ENCODE measurements at places on chromosomes 1 and 21.

DNA sequence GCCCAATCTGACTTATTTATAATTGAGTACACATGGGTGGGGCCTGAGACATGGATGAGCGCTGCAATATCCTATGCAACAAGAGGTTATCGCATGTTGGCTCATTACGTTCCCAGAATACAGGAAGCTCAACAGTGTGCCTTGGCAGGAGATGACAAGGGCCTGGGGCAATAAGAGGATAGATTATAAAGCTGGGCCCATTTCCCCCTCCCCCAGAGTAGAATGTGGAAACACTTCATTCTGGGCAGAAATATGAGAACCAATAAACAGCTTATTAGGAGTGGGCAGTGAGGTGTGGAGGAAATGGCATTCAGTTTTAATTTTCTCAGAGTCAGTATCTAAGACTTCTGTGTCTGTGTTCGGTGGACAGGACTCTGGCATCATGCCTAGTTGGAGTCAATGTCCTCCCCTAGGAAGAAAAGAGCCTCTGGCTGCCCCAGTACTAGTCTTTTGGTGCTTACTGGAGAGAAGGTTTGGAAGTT is 92.8 kb downstream of the PIK3R3 start:
- no peak for DNase-seq

DNA sequence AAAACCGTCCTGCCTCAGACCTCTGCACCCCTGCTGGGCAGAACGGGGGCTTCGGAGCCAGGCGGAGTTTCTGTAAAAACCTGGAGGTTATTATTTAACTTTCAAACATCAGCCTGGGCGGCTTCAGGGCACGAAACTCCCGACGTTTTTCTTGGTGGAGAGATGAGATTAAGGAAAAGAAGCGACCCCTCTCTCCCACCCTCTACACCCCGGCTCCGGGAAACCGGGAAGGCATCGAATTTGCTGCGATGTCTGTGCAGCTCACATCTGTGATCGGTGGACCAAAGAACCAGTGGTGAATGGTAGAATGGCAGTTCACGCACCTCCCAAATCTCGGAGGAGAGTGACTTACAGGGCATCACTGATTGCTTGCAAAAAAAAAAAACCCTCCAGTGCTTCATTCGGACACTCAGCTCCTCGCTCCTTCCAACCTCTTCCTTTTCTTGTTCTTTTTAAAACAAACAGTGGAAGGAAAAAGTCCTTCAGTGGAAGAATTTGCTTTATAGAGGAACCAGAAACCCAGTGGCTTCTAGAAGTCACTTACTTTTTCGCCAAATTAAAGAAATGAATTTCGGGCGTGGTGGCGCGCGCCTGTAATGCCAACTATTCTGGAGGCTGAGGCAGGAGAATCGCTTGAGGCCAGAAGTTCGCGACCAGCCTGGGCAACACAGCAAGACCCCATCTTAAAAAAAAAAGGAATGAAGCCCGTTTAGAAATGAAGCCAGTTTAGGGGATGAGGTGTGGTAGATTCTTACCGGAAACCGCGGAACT is 884 bp downstream of the PHACTR4 start:
- no peak for DNase-seq

DNA sequence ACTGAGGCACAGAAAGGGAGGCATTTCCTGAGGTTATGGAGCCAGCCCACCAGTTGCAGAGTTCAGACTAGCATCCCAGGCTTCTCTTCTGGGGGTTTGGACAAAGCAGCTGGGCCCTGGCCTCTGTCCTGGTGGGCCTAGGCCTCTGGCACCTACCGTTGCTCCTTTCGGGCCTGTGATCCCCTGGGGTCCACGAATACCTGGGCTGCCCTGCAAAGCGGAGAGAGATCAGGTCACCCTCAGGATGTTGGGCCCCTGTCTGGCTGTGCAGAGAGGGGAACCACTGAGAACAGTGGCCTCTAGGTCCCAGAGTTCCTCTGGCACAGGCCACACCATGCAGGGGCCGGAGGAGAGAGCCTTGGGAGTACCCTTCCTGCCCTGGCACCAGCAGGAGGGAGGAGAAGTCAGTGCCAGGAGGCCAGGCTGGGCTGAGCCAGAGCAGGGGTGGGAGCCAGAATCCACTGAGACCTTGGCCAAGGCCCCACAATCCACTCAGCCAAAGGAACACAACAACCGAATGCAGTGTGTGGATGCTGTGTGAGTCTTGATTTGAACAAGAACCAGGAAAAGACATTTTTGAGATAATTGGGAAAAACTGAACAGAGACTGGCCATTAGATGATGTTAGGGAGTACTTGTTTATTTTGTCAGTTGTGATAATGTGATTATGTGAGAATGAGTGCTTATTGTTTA is 8.9 kb downstream of the COL9A2 start:
- no peak for DNase-seq

DNA sequence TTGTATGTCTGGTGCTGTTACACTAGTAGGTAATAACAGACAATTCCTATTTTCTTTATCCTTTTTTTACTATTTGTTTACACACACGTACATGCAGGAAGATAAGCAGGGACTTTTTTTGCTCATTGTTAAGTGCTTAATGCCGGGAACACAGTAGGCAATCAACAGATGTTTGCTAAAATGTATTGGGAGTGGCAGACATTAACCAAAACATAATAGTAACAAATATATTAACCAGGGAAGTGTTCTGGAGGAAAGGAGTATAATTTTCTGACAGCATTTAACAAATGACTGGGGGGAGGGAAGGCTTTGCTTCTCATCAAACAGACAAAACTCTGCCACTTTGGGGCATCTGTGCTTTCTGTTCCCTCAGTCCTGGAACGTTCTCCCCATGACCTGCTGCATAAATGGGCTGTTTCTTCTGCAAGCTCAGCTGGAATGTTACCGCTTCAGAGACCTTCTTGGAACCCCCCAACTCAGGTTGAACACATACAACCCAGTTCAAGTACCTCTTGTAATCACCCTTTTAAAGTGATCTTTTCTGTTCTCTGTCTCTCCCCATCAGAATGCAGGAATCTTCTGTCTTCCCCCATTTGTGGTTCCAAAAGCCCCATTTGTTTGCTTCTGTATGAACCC is 2.1 kb downstream of the CR1L start:
- no peak for DNase-seq

GRCh38 chr1:109556563-109556962 is 8.1 kb downstream of the GNAI3 start:
- DNase-seq: no peak

- no peak for DNase-seq
Observed at GRCh38 chr1:178544531-178544930, 31.6 kb downstream of the TEX35 start.

DNA sequence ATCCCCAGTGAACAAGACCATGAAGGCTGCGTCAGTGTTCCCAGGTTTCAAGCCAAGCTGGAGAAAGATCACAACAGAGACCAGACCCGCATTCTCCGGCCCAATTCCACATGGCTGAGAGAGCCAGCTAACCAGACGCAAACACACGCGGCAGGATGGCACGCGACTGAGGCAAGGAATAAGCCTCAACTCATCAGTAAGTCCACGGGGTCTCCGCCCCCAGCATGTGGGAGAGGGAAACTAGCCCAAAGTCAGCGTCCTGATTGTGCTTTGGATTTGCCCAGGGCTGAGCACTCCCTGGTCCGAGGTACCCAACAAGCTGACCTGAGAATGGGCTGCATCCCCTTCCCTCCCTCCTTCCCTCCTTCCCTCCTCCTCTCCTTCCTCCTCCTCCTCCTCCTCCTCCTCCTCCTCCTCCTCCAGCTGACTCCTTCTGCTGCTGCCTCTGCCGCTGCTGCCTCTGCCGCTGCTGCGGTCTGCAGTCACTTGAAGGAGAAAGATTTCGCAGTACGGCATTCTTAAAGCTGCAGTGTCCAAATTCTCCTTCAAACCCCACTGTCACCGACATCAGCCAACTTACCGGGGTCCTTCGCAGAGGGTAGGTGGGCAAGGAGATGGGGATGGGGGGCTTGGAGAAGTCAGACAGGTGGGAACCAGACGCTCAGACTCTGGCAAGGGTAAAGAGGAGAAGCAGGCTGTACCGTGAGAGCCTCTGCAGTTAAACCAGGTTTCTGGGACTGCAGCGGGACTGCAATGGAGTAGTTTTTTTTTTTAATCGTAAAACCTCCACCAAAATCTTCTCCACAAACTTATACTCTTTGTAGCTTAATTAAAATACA is 33.0 kb upstream of the H6PD start:
- peak; percentile 61 for DNase-seq

DNA sequence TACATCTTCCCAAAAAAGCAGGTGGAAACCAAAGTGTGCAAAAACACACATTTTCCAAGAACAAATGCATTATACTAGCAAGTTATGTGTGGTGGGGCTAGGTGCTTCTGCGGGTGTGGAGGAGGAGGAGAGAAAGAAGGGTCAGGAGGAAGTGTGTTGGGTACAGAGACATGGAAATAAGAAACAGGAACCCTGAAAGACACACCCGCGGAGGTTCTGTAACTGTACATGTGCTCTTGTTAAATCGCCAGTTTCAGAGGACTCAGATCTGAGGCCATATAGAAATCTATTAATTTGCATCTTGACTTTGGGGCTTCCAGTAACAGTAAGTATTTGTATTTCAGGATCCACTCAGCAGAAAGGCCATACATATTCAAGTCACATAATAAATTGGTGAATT is 30.9 kb downstream of the ERG start:
- no peak for DNase-seq

DNA sequence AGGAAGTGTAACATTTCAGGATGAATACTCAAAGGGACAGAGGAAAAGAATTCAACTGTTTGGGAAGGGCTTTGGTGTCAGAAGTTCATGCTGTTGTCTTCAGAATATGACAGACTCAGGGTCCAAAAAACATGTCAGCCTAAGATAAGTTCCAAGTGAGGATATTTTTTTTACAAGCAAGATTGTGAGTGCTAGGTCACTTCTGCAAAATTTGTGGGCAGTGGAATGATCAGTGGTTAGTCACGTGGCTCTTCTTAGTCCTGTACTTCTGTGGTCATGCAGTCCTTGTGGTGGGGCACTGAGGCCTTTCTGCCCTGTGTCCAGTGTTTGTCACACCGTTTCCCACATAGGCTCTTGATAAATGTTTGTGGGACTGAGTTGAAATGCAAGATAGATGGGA is 5.2 kb downstream of the RGL1 start:
- no peak for DNase-seq

- DNase-seq: no peak
Observed at GRCh38 chr1:210677533-210677932, 348.8 kb downstream of the HHAT start.

DNA sequence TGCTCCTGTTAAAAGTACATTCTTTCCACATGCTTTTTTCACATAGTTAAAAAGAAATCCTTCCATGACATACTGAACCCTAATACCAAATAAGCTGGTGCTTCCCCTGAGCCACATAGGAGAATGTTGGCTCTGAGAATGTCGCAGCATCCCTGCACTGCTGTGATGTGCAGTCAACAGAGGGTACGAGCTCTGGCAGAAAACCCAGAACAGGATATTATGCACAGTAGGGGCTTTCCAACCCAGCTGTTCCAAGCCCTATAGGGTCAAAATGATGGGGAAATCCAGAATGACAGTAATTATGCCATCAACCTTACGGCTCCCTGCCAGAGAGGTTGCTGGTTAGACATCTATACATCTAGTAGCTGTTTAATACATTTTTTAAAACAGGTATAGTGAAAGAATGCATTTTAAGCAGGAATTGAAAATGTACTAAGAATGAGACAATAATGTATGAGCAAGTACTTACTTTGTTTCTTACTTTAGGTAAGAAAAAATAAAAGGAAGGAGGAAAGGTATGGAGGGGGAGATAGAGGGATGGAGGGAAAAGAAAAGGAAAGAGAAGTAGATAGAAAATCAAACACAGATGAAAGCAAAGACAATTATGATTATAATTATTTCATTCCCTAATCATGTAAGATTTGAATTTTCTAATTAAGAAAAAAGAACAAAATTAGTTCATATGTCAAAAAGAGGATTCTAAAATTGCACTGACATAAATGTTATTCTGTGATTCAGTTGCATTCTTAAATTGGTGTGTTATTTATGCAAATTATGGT is 126.0 kb downstream of the NR5A2 start:
- DNase-seq: no peak

DNA sequence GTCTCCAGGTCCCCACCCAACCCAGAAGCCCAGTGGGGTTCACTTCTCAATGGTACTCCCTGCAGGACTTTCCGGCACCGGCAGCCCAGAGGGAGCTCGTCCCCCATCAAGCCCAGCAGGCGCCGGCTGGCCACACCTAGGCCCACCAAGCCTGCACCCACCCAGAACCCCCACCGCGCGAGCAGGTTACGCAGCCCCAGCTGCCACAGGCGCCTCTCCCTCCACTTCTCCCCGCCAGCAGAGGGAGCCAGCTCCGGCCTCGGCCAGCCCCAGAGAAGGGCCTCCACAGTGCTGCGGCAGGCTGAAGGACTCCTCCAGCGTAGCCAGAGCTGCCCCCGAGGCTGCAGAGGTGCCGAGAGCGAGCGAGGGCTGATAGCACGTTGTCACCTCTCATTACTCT is 722.3 kb downstream of the PLA2G4A start:
- DNase-seq: no peak

GRCh38 chr1:201272799-201273198 is 10.5 kb upstream of the PKP1 start:
- no peak for DNase-seq

- DNase-seq: no peak
Observed at GRCh38 chr21:34229353-34229752, 134.5 kb upstream of the KCNE2 start.

DNA sequence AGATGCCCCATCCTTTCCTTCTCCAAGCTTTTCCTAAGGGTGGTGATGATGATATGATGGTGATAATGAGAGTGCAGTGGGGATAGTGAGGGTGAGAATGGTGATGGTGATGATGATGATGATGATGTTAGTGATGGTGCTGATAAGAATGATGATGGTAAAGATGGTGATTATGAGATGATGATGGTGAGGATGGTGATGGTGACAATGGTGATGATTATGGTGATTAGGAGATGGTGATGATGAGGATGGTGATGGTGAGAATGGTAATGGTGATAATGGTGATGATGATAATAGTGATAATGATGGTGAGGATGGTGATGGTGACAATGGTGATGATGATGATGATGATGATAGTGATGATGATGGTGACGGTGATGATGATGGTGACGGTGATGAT is 4.0 kb downstream of the BSND start:
- no peak for DNase-seq

GRCh38 chr1:162756523-162756922 is 34.0 kb upstream of the HSD17B7 start:
- no peak for DNase-seq

DNA sequence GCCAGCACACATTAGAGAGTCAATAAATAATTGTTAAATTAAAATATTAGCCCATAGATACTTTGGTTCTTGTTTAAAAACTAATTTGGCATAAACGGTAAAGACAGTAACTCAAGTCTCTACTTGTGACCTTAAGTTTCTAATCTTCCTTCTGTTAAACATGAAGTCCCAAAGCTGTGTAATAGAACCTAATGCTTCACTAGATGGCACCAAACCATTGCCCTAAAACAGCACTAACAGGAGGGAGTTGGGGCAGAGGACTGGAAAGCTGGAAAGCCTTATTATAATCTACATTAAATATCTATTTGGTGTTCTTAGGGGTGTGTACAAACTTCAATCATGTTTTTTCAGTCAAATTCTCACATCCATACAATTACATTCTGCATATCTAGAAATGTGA is 176.7 kb downstream of the OLFM3 start:
- DNase-seq: no peak

- no peak for DNase-seq
Observed at GRCh38 chr21:34544032-34544496, 32.1 kb upstream of the KCNE1 start.
